NCI-H446 treated with DMSO at 0.1 percent for 48 hours (cell line): ENCODE measurements at places on chromosomes 2 and 18.

DNA sequence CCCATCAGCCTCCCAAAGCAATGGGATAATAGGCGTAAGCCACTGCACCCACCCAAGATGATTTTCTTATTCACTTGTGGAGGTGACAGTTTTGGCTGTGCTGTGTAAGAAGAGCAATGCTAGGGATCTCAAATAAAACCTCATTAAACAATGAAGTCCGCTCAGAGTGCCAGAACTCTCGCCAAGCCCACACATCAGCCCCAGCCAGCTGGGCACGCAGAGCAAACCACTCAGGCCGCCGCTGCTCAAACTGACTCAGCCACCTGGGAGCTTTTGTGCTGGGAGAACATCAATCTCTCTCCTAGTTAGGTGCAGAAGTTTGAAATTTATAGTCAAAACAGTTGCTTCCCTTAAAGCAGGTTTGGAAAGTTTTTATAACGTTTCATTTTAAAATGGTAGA, 47.6 kb downstream of the RNF152 start:
- DNase-seq, result no peak

DNA sequence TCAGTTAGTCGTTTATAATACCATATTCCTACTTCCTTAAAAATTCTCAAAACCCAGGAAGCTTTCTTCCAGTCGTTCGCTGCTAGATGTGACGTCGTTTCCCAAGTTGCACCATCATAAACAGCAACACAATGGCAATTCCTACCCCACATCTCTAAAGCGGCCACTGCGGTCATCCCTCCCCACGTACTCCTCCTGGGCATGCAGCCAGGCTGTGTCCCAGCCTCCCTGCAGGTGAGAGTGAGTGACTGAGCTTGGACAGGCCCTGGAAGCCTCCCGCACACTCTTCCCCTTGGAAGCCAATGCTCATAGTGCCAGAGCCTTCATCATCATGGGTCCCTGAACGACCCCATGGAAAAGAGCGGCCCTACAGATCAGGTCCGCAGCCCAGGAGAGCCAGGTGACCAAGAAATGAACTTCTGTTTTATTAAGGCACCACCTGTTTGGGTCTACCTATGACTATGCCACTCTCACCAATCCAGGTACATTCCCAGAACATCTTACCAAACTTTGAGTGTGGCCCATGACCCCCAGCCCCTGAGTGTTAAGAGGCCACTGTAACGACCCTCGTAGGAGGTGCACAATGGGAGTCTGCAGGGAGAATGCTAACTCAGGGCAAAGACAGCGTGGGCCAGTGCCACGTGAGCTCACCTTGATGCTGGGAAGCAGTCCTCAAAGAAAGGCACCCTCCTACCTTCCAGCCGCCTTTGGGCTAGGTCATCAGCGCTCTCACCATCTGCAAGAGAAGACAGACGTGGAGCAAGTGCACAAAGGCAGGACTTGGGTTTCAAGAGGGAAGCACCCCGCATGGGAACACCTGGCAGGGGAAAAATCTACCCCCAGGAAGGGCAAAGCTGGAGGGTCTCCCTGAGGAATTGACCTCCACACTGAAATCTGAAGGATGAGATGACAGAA, 74.7 kb upstream of the RAB6C start:
- no peak for DNase-seq

DNA sequence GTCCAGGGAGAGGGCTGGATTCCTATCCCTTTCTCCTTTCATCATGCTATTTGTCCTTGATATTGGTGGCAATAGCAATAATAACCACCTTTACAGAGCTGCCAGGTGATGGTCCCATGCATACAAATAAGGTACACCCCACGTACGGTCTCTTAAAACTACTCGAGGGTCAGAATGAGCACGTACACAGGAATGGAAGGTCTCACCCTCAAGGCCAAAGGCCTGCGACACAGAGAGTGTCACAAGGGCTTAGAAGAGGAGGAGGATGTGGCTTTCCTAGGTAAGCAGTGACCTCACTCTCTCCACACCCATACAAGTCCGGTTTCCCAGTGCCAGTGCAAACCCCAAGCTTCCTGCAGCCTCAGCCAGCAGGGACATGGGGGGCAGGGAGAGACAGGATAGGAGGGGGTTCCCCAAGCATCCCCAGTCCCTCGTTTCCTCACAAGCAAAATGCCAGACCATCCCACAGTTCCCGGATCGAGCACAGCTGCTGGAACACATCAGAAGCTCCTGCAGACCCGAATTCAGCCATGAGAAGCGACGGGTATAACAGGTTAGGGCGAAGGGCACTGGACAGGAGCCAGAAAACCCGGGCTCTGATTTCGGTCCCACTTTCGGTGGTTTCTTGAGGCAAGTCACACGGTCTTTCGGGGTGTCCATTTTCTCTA, 49.2 kb downstream of the PLB1 start:
- no peak for DNase-seq

DNA sequence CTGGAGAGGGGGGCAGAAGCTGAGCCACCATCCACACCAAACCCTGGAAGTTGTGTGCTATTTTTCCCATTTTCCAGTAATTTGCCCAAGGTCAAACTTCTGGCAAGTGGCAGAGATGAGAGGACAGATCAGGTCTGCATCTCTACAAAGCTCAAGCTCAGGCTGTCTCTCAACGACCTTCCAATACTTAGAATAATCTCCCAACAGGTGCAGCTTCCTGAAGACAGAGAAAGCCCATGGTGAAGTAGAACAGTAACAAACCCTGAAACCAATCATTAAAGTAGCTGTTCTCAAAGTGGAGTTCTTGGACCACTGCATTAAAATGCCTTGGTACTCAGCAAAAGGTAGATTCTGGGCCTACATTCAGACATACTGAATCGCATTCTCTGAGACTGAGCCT, 37.6 kb downstream of the TMEM131 start:
- DNase-seq, result no peak

GRCh38 chr2:24380820-24381219, 20.5 kb upstream of the ITSN2 start:
- no peak for DNase-seq

DNA sequence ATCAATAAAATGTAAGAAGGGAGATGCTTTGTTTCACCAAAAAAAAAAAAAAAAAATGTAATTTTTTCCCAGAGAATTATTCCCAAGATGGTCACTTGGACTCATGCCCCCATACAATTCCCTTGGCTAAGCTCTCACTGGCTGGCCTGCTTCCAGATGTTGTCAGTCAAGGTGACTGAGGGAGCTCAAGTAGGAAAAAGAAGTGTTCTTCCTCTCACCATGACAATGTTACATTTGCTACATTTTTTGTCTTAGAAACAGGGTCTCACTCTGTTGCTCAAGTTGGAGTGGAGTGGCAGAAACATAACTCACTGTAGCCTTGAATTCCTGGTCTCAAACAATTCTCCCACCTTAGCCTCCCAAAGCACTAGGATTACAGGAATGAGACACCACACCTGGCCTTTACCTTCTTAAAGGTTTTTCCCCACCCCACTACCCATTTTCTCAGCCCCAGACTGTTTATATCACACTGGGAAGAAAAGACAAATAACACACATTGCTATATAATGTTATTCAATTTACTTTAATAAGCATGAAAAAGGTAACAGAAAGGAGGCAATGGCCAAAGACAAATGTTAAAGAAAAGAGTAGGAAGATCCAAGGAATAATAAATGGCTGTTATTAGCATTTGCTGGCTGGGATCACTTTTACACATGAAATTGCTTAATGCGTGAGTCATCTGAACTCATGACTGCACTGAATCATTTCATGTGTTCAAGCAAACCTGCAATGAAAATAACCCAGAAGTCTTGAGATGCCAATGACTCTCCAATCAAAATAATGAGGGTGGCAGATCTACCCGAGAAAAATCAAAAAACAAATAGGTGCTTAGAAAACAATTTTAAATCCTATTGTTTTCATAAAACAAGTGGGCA, 45.2 kb downstream of the ACVR1 start:
- peak; percentile 73 for DNase-seq

GRCh38 chr18:40932862-40933261, 1022.2 kb upstream of the PIK3C3 start:
- DNase-seq, result no peak

DNA sequence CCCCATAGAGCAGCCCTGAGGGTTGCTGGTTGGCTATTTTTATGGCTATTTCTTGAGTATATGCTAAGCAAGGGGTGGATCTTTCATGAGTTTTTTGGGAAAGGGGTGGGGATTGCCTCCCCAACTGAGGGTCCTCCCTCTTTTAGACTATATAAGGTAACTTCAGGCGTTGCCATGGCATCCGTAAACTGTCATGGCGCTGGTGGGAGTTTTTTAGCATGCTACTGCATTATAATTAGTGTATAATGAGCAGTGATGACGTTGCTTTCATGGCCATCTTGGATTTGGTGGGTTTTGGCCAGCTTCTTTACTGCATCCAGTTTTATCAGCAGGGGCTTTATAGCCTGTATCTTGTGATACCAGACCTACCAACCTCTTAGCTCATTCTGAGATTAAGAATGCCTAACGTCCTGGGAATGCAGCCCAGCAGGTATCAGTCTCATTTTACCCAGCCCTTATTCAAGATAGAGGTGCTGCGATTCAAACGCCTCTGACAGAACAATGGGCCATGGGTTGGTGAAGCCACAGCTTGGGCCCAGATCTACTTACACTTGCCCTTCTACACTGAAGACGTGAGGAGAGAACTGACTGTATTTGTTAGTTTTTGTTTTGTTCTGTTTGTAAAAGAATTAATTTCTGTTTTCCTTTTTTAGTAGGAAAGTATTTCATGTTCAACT, 53.8 kb upstream of the TMEM163 start:
- no peak for DNase-seq
